ENCODE measurements at places on chromosomes 2 and 18.

- DNase-seq = no peak
Measured at GRCh38 chr2:54029721-54030395, 59.1 kb upstream of the PSME4 start.

DNA sequence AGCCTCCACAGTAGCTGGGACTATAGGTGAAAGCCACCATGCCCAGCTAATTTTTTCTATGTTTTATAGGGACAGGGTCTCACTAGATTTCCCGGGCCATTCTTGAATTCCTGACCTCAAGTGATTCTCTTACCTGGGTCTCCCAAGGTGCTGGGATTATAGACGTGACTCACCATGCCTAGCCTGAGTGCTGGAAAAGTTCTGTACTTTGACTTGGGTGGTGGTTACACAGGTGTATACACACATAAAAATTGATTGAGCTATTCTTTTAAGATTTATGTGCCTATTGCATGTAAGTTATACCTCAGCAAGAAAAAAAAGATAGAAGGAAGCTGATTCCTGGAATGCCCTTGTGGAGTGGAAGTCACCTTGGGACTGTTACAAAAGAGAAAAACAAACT is 34.8 kb upstream of the KCNF1 start:
- DNase-seq = no peak

- no peak for DNase-seq
Measured at GRCh38 chr18:23300231-23300805, 152.8 kb upstream of the RIOK3 start.

DNA sequence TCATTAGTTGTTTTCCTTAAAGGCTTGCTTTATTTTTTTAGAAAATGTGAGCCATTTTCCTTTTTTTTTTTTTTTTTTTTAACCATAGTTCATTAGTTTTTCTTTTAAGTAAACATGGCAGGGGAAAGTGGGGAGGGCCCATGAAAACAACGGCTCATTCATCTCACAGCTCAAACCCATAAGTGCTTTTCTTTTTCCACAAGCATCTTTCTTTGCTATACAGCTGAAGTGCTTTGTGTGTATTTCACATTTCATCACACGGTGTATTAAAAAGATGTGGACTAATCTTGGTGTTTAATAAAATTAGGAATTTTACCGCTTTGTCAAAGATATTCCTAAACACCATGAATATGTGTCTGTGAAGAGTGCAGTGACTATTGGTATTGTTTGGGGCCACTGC is 41.6 kb downstream of the RHBDD1 start:
- no peak for DNase-seq

DNA sequence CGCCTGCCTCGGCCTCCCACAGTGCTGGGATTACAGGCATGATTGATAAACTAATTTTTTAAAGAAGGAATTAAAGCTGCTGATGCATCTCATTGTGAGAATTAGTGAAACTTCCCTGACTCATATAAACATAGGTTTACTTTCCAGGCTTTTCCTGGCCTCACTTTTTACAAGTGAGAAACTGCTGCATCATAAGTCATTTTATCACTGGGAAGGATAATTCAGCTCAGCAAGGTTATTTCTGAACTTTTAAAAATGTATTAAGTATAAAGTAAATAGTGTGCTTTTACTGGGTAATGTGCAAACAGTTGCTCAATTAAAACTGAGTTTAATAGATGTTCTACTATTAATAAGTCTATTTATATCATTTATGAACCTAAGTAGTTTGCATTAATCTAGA is 1130.3 kb upstream of the CDH2 start:
- no peak for DNase-seq

GRCh38 chr2:201156640-201157039 is 26.3 kb upstream of the CASP10 start:
- peak; percentile 57 for DNase-seq

DNA sequence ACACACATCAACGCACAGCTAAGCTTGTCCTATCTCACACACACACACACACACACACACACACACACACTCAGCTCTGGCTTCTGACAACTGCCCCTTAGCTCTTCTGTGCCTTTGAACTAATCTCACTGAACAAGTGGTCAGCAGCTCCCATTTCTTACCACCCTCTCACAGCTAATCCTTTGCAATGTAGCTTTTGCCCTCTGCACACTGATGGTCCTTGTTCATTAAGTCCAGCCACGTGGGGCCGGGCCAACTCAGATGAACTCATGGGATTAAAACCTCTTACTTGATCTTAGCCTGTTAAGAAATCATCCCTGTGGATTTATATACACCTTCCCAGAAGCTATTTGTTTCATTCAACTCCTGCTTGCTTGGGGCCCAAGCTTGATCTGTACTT is 36.6 kb downstream of the DPYSL5 start:
- no peak for DNase-seq

DNA sequence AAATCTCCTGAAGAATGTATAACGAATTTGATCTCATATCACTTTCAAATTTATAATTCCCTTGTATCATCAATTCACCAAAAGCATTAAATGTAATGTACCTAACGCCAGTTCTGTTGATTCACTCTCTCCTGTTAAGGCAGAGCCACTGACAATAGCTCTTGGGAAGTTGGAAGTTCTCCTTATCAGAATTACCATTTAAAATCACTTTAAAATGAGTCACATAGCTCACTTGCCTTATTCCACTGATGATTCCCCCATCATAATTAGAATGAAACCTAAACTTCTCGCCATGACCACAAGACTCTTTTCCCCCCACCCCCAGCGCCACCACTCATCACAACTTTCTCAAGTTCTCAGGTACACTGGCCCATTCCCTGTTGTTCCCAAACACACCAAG is 117.1 kb downstream of the PID1 start:
- DNase-seq = no peak

DNA sequence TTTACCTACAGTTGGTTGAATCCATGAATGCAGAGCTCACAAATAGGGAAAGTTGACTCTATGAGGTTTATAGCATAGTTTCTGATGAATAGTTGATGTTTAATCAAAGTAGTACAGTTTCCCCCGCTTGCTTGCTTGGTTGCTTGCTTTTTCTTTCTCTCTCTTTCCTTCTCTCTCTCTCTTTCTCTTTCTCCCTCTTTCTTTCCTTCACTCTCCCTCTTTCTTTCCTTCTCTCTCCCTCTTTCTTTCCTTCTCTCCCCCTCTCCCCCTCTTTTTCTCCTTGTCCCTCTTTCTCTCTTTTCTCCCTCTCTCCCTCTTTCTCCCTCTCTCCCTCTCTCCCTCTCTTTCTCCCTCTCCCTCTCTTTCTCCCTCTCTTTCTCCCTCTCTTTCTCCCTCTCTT is 999.9 kb upstream of the CELF4 start:
- DNase-seq = no peak

DNA sequence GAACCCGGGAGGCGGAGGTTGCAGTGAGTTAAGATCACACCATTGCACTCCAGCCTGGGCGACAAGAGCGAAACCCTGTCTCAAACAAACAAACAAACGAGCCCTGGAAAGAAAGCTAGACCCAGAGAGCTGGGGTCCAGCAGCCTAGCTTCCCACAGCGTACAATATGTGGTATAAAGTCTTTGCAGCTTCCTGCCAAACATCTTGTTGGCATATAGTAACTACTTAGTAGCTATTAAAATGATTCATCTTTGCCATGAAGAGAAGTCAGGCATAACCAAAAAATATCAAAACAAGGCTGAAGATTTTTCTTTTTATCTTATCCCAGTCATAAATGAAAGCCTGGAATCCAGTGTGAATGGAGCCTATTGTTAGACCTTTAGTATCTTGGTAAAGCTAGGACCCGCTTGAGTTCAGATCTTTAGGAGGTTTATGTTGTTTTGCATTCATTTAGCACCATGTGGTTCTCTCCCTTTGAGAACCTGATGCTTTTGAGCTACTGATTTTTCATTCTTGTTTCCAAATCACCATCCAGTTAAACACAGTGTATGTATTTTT is 139.7 kb upstream of the NOSTRIN start:
- no peak for DNase-seq

Data from suppressor macrophage treated with lipopolysaccharide for 4 hours (primary cell).